ENCODE measurements at places on chromosomes 7 and 10.

DNA sequence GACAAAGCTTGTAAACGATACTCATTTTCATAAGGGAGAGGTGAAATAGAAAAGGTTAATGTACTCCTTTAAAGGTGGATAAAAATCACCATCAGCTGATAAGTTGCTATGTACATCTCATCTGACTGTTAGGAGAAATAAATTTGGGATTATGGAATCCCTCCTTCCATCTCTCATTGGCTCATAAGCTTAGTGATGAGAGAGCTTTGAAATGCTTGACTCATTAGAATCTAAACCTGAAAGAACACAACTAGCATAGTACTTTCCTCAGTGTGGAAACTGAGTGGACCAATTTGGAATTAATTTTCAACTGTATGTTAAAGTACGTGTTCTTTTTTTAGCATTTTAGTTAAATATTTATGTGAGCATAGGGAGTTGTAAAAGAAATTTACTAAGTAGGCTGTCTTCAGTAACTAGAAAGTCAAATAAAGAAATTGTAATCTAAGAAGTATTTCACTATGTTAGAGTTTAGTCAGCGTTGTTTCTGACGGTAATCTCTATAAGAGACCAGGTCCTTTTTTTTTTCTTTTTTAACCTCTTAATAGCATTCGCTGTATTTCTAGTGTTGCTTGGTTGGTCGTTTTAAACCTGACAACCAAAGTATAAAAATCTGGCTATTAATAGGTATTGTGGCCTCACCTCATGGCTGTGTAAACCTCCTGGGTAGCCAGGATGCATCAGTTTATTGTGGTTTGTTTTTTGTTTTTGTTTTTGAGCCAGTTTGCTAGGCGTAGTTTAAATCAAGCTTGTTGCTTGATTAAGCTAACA, 34.4 kb downstream of the FHIP2A start:
- DNase-seq, result peak; percentile 29

DNA sequence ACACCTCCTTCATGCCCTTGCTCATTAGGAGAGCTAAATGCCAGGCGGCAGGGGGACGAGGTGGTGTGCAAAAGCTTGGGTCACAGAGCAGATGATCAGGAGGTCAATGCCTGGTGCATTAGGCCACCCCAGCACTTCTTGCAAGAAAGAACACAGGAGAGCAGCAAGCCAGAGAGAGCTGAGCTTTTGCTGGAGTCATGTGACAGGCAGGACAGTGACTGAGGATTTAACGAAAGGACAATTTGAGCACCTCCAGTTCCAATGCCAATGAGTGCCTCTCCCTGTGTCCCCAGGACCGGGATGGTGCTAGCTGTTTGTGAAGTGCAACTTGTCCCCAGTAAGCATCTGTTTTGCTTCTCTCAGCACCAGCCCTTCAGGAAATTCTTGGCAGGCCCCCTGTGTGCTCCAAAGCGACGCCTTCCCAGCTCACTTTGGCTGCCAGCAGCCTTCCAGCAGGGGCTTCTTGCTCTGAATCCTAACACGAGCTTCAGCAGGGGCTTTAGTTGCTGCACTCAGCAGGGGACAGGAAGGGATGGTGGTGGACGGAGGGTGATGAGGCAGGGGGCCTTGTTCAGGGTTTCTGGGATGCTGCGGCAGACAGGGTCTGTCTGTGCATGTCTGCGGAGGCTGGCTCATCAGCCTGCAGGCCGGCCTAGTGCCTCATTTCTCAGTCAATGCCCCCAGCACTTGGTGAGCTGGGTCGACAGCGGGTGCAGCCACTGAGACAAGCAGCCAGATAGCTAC, 368.1 kb downstream of the RPS24 start:
- DNase-seq, result no peak

GRCh38 chr7:30117896-30118295, 16.9 kb upstream of the MTURN start:
- no peak for DNase-seq

DNA sequence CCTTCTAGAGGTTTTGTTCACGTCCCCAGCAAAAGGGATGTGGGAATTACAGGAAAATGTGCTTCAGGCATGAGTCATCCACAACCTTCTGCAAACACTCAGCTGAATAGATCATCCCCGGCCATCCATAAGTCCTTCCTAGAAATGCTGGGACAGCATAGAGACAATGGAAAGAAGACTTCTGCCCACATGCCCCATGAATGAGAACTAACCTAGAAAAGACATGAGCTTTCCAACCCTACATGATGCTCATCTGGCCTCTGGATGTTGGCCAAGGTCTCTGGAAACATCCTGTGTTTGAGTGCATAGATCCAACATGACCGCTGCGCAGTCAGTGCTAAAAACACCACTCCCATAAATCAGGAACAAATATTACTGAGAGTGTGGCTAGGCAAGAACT, 277.5 kb downstream of the PLXNA4 start:
- no peak for DNase-seq

DNA sequence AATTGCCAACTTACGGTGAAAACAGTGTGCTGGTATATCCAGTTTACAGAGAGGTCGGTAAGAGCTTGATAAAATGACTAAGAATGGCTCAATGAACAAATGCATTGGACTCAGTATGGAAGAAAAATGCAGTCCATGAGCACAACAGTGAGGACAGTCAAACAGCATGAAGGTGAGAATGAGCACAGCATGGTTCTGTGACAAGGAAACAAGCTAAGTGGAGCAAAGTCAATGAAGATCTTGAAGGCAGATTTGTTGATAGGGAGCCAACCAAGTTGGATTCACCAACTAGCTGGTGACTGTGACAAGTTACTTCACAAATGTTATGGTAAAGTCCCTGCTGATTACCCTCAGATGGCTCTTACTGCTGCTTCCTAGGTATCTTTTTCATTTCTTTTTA, 75.9 kb downstream of the SHOC2 start:
- DNase-seq, result no peak

GRCh38 chr10:96275685-96276418, 4.5 kb upstream of the BLNK start:
- no peak for DNase-seq
